ENCODE measurements at places on chromosomes 11 and 22. TPM values are rescaled to one million over a fixed set of nuclear protein-coding genes. Genes with fewer than 3 reads are reported as not detected.

The OR52N4 gene
- not detected for total RNA-seq

The MS4A6A gene
- total RNA-seq: 11.7 TPM

DNA sequence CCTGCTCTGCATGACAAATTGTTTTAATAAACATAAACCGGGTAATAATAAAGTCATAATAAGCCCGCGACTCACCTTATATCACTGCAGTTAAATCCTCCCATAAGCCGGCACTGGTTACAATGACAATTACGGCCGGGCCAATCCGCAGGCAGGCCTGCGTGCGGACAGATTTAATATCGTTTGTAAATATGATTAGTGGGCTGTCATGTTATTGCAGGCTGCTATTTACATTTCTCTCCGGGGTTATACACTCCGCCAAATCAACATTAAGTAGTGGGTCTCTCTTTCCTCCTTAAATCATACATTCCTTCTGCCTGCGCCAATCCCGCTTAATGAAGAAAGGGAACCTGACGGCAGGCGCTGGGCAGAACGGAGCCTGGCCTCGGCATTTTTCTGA lies 51.8 kb upstream of the LMO1 start:
- DNase-seq: no peak

DNA sequence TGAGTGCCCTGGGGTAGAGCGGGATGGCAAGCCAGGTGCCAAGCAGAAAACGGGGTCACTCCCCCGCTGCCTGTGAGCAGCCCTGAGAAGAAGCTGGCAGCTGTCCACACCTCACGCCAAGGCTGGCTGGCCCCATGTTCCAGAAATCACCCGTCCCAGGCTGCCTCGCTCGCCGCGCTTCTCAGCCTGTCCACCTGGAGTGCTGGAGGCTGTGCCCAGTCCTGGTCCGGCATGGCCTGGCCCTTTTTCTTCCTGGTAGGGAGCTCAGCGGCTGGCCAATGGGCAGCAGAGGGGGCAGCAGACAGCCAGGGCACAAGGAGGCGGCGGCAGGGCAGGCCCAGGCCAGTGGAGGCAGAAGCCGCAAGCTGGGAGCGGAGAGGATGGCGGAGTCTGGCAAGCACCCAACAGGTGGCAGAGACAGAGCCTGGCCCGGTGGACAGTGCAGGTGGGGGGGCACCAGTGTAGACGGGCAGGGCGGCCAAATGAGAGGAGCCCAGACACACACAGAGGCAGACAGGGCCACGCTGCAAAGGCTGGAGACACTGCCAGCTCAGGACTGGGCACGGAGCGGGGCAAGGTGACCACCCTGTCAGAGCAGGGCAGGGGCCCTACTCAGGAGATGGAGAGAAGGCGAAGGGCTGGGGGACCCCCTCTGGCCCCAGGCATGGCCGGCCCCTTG lies 37.2 kb upstream of the TH start:
- DNase-seq: peak; percentile 14

DNA sequence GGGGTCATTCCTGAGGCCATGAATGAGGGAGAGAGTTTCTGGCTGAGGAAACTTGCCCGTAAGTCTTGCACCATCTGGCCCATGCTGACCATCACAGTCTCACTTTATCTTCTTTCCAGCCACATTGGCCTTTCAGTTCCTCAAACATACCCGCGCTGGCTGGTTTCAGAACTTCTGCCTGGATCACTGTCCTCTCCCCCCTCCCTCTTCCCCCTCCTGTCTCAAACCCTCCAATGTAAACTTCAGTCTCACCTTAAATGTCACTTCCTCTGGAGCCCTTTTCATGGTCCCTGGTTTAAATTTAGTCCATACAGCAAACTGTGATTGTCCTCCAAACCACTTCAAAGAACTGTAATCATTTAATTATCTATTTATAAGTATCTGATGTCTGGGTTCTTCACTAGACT lies 3.7 kb upstream of the TMEM109 start:
- DNase-seq: no peak

DNA sequence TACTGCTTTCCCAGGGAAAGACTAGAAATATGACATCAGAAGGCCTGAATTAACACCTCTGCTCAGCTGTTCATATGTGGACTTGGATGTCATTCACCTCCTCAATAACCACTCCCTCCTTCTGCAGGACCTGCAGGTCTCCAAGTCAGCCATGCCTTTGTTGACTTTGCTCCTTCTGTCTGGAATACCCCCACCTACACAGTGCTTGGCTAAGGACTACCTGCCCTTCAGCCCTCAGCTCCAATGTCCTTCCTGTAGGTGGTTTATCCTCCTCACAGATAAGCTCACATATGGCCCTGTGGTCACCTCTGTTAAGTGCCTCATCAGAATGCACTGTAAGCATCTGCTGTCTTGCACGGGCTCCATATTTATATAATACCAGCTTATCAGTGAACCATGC lies 26.4 kb upstream of the FAT3 start:
- no peak for DNase-seq

DNA sequence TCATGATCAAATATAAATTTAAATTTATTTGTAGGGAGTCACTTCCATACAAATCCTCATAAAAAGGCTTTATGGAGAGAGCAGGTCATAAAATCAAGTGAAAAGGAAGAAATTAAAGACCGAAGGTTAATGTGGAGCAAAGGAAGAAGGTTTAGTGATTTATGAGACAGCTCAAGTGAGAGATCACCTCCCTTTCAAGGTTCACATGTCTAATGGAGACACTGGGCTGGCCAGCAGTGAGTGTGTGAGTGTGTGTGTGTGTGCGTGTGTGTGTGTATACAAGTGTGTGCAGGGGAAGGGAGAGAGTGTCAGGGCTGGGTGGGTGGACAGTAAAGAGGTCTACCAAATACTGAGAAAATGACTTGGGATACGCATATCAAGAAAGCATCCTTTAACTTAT lies 251.2 kb downstream of the FAT3 start:
- DNase-seq: no peak

DNA sequence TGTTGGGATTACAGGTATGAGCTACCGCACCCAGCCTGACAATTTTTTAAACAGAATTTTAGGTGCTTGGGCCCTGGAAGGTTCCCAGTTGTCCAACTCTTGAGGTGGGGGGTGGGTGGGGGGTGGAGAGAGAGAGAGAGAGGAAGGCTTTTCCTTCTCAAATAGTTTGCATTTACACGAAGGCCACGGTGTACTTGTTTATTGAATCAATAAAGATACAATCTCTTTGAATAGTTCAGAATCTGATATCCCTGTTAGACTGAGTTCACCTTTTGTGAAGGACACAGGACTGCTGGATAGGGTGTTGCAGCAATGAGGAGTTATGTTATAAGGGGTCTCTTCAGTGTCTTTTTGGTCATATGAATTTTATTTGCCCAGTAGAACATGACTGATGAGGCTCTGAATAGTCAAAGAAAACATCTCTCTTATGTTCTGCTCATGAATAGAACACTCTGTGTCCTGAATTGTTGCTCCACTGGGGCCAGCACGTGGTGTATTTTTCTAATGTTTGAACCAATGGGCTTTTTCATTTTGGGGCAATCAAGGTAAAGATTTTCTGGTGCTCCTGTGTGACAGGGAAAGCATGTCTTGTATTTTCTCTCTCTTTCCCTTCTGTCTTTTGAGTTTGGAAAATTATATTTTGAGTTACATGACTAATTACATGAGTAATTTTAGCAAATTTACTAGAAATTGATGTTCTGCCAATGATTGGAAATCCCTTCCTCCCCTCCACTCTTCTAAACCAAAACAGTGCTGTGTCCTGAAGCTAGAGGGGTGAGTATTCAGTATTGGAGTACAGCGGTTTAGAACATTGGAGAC lies 61.7 kb downstream of the PTPRJ start:
- DNase-seq: no peak

Data from lower leg skin (tissue), 4 donors.